ENCODE measurements at places on chromosomes 5 and 9.

GRCh38 chr9:79057576-79057975 is 514.2 kb upstream of the TLE4 start:
- DNase-seq, result peak; percentile 15

GRCh38 chr5:143550986-143551630 is 147.6 kb upstream of the NR3C1 start:
- DNase-seq, result no peak

DNA sequence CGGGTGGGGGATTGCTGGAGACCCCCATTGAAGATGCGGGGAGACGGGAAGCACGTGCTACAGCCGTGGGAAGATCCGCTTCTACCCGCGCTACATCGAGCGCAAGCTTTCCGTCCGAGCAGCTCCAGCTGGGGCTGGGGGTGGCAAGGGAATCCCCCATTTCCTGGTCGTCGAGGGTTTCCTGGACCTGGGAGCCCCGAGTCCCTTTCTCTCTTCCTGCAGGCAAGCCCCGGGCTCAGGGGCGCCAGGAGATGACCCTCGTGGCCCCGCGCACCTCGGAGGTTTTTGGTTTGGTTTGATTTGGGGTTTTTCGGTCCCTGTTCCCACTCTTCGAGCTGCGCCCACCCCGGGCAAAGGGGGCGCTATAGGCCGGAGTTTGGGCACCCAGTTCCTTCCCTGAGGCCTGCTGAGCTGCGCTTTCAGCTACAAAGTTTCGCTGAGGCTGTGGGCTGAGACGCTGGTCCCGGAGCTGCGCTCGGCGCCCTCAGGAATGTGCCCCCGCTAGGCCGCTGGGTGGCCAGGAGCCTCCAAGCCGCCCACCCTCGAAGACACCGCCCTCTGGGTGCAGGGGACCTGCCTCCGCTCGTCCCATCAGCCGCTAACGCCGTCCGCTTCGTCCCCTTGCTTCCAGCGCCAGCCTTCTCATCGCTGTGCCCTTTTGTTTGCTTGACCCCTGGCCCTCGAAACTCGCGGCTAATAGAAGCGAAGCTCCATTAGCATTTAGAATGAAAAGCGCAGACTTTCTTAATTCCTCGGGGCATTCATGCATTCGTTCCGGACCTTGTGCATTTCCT is 2.9 kb downstream of the NR4A3 start:
- peak; percentile 11 for DNase-seq

DNA sequence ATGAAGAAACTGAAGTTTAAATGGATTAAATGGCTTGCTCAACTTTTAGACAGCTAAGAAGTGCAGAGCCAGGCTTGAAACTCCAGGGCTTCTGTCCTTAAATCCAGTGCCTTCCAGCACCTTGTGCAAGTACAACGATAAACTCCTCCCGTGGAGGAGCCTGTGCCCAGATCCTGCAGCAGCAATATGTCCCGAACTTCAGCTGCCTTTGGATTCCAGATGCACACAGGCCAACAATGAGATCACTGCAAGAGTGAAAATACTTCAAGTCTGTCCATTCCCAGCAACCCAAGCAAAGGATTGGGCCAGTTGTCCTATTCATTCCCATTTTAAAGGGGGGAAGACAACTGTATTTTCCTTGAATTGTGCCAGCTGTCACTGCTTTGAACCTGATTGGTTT is 199.6 kb downstream of the CRB2 start:
- DNase-seq, result no peak

- DNase-seq, result no peak
These were observed 9.4 kb downstream of the SLC38A9 start for GRCh38 chr5:55702598-55703345.

- DNase-seq, result no peak
These were observed 48.2 kb downstream of the GABBR2 start for GRCh38 chr9:98660541-98660940.

GRCh38 chr5:146327989-146328388 is 10.7 kb upstream of the POU4F3 start:
- no peak for DNase-seq

- DNase-seq, result peak; percentile 69
These were observed 9.3 kb upstream of the TEX48 start for GRCh38 chr9:114691046-114691955.

DNA sequence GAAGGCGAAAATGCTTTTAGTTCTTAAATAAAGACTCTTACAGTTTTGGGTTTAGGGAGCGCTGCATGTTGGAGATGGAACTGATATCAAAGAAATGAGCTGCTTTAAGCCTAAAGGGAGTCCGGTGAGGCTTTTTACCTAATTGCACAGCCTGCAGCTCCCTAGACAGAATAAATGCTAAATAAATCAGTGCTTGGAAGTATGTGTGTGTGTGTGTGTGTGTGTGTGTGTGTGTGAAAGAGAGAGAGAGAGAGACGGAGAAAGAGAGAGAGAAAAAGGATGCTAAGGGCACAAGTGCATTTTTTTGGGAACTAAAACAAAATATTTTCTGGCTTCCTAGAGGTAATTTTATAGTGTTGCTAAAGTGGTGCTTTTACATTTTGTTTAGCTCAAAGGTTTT is 88.4 kb downstream of the MTRR start:
- DNase-seq, result no peak

GRCh38 chr5:83360573-83360972 is 111.0 kb upstream of the VCAN start:
- no peak for DNase-seq

DNA sequence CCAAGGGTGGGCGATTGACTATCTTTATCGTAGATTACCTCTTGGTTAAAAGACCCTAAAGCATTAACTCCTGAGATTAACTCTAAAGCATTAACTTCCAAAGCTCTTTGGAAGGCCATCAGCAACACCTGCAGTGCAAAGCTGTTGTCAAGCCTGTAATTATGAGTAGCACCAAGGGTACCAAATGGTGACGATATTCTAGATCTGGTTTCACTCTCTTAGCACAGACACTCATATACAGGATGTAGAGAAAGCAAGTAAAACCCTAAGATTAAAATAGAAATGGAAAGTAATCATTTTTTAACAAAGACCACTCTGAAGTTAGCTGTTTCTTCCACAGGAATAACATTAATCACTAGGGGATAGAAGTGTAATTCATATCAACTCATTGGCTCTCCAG is 29.9 kb upstream of the TNFSF8 start:
- no peak for DNase-seq

GRCh38 chr9:36128349-36128748 is 8.2 kb upstream of the GLIPR2 start:
- no peak for DNase-seq

- no peak for DNase-seq
These were observed 19.9 kb upstream of the PRXL2C start for GRCh38 chr9:96674906-96675538.

- DNase-seq, result no peak
These were observed 17.8 kb downstream of the IRX4 start for GRCh38 chr5:1864896-1865440.

GRCh38 chr9:134877541-134877940 is 3.1 kb upstream of the FCN2 start:
- DNase-seq, result no peak

GRCh38 chr9:101509572-101509971 is 24.1 kb upstream of the RNF20 start:
- no peak for DNase-seq

- no peak for DNase-seq
These were observed 26.7 kb upstream of the TNC start for GRCh38 chr9:115144706-115145105.

DNA sequence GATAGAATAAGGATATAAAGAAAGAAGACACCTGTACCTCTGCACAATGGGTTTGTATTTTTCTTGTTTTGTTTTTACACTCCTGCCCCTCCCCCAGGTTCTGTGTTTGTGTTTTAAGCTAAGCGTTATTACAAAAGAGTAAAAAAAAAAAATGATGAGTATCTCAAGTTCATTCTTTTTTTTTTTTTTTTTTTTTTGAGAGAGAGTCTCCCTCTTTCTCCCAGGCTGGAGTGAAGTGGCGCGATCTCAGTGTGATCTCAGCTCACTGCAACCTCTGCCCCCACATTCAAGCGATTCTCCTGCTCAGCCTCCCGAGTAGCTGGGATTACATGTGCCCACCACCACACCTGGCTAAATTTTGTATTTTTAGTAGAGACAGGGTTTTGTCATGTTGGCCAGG is 29.4 kb upstream of the RAI14 start:
- no peak for DNase-seq

- no peak for DNase-seq
These were observed 91.8 kb upstream of the IFNK start for GRCh38 chr9:27432308-27432707.

- DNase-seq, result no peak
These were observed 1083.0 kb downstream of the CDH9 start for GRCh38 chr5:25955337-25955736.

DNA sequence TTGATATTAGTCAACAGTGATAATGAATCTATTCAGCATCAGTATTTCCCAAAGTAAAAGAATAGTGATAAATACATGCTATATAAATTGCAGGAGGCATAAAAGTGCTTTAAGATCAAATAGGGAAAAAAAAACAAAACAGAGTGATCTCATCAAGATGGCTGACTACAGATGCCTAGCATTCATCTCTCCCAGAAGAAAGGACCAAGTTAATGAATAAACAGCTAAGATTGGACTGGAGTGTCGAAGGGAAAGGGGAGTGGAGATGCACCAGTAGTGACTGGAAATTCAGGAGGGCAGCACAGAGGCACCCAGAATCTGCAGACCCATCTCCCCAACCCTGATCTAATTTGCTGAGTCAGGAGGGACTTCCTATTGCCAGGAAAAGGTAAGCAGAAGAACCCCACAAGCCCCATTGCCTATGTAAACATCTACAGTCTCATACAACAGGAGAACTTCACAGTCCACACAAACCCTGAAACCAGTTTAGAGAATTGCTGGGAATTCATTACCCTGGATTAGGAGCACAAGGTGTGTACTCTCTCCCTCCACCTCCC is 699.4 kb downstream of the PTPRD start:
- DNase-seq, result no peak

GRCh38 chr5:147822686-147823491 is 8.6 kb downstream of the SPINK1 start:
- DNase-seq, result peak; percentile 32

DNA sequence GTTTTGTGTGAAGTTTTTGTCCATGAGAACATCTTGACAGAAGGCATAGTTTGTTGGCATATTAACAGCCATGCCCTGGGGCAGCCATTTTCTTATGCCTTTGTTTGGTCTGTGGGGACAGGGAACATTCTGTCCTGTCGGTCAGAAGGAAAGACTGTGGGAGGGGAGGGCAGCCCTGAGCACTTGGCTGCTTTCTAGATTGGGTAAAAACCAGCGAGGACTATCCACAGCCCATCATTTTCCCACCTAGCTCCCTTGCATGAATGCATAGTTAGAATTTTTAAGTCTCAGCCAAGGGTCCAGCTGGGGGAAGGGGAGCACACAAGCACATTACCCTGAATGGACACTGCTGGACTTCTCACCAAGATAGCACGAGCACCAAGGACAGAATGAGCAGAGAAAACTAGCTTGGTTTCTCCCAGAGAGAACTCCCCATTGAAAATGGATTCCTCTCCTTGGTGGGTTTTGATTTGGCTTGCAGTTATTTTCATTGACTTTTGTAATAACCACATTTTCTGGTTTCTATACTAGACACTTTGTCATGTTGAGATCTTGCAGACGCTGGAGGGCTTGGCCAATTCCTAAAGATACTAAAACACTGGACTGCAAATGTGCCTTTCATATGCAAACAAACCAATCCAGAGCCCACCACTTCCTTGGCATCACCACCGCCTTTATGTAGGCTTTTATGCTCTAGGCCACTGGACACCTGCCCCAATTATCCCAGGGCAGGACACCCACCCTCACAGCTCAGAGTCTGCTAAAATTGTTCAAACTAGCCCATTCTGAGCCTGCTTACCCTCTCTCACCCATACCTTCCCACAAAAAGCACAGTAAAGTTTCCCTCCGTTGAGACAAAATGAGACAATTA is 129.9 kb downstream of the BOD1 start:
- DNase-seq, result no peak

- no peak for DNase-seq
These were observed 1467.1 kb downstream of the FOXD4L5 start for GRCh38 chr9:63817622-63818518.

GRCh38 chr5:134247428-134248224 is 21.8 kb upstream of the PPP2CA start:
- DNase-seq, result peak; percentile 73

GRCh38 chr9:76423216-76424177 is 29.3 kb upstream of the RFK start:
- no peak for DNase-seq

- no peak for DNase-seq
These were observed 513.9 kb upstream of the RGMB start for GRCh38 chr5:98259595-98259994.

GRCh38 chr5:151903243-151903653 is 21.4 kb downstream of the GLRA1 start:
- no peak for DNase-seq

DNA sequence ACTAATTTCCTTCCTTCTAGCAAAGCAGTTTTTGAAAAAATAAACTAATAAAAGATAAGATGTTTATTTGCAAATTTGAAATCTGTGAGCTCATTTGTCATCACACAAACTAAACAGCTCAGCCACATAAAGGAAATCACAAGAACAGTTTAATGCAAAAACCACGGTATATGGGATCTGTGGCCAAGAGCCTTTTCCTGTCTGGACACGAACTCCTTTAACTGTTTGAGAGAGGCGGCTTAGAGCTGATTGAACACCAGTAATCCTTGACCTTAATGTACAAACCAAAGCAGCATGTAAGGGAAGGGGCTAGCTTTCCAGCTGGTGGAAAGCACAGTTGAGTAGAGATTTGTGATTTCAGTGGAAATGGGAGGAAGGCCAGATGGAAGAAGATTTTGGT is 66.3 kb upstream of the SPINK5 start:
- no peak for DNase-seq

All from amniotic stem cell (primary cell).